ENCODE measurements at places on chromosomes 4 and X. TPM values are rescaled to one million over a fixed set of nuclear protein-coding genes. Genes with fewer than 3 reads are reported as not detected.

- no peak for DNase-seq
These were observed 7.6 kb upstream of the NUDT9 start for GRCh38 chr4:87414816-87415215.

GRCh38 chr4:27428661-27429060 is 568.0 kb downstream of the STIM2 start:
- peak; percentile 52 for DNase-seq

DNA sequence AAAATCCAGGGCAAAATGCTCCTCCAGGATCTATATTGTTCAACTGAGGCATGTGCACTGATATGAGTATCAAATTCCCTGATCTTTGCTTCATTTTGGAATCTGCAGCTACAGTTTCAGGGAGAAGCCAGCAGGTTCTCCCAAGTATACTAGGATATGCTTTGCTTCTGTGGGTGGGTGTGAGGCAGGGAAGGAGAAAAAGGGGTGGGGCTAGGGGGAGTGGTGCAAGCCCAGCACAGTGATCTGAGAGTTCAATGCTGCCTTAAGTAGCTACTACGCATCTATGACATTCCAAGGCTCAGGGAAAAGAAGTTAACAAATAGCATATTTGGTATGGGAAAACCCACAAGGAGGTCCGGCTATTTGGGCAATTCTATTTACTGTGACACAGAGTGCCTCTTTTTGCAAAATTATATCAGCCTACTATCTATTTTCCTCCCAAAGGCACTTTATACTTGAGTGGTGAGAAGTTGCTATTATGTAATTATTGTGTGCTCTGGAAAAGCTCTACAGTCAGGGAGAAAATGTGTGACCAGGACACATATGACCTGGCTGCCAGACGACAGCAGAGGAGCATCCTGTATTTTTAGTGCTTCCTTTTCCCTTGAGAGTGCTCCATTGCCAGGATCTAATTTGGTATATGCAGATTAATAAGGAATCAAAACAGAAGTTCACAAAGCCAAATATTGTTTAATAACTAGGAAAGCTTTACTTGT is 162.0 kb downstream of the RNF150 start:
- DNase-seq, result peak; percentile 48

C1QTNF7 gene
- total RNA-seq, result 2.8 TPM

DNA sequence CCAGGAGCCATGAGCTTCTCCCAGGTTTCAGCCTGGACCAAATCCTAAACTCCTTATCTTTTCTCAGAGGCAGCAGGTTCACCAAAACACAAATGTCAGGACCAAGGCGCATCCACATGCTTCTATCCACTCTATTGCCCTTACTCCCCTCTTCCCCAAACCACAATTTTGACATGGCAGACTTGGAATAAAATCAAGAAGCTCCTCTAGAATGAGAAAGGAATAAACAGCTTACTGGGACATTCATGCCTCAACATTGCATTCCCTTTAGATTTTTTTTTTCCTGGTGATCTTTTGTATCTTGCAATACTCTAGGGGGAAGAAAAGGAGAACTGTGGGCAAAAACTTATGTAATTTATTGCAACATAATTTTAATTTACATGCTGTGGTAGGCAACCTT is 119.1 kb downstream of the TSPAN5 start:
- no peak for DNase-seq

DNA sequence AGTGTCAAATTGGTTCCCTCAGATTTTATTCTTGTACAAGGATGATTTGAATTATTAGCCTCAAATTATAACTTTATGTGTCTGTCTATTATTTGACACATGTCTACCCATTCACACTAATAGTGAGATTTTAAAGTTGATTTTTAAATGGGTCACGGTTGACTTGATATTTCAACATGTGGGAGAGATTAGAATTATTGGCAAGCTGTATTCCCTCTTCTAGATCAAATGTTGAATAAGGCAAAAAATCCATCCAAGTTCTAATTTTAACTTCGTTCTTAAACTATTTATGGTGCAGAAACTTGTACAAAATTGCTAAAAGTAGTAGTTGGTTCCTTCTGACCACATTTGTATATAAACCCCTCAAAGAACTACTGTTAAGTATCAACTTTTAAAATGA is 1498.0 kb downstream of the STIM2 start:
- DNase-seq, result peak; percentile 84

ZNF41 gene
- total RNA-seq, result 13.1 TPM

GRCh38 chr4:152114562-152114961 is 353.8 kb upstream of the GATB start:
- DNase-seq, result no peak

DNA sequence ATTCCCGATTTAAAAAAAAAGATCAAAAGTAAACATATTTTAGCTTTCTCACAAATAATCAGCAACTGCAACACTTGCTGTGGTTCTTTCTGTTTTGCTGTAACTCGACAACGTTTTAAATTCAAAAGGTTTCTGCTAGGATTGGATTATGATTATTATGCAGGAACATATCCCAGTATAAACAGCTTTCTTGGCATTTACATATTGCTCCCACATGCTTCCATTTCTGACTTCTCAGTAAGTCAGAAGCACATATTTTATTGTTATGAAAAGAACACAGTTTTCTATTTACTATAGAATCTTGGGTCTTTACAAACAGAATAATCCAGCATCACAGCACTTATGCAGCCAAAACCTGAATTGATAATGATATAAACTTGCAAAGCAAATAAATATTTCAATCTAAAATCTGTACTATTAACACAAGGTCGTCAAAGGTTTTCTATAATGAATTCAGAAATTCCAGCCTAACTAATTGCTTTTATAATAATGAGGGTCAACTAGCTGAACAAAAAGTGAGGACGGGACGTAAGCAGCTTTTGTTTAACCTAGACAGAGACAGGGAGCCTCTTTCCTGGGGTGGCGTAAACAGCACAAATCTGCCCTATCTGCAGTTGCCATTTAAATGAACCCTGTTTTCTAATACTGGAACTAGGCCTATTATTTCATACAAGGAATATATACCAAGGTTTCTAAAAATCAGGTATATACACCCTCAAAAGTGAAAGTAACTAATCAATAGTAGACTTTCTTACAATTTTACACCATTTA is 9.8 kb upstream of the PCDH18 start:
- DNase-seq, result peak; percentile 73

DNA sequence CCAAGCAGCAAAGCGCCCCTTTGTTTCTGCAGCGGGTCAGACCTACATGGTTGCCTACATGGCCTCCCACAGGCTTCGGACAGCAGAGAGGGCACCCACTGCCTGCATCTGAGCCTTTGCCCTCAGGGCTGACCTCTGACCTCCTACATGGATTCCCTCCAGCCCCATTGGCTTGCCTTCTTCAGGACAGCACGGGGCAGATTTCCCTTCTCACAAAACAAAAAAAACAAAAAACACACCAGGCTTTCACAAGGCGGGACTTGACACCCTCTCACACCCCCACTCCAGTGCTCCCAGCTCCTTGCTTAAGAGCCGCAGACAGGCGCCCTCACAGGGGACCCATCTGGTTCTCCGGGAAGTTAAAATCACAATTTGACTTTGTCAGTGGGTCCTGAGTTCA is 32.9 kb downstream of the ZFYVE28 start:
- no peak for DNase-seq

DNA sequence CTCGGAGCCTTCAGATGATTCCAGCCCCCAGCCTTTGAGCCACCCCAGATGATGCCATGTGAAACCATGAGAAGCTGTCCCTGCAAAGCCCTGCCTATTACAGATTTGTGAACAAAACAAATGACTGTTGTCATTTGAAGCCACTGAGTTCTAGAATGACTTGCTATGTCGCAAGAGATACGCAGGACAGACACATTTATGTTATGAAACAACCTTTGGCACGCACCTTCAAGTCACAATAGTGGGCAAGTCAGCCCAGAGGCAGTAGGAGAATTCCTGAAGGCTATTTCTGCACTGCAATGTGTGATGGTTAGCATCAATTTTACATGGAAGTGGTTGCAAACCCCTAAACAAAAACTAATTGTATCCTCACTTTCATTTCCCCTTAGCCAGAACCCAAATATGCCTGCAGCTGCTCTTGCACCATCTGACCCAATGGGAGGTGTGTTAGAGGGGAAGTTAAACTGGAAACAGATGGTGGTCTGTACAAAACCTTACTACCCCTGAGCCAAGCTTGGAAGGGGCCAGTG is 174.4 kb upstream of the ATP6AP2 start:
- DNase-seq, result peak; percentile 86

DNA sequence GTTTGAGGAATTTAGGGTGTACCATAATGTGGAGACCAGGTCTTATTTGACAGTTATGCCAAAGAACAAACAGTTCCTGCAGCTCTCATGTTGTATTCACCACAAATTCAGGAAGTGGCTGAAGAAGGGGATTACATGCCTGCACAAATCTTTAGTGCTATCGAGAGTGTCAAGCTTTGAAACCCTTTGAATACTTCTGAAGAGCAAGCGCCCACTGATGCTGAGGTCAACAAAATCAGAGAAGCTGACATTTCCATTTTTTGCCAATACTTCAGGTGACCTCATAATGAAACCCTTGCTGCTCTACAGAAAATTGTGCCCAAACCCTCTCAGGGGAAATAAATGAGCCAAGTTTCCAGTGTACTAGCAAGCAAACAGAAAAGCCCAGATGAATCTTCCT is 28.4 kb downstream of the PAK3 start:
- DNase-seq, result no peak

DNA sequence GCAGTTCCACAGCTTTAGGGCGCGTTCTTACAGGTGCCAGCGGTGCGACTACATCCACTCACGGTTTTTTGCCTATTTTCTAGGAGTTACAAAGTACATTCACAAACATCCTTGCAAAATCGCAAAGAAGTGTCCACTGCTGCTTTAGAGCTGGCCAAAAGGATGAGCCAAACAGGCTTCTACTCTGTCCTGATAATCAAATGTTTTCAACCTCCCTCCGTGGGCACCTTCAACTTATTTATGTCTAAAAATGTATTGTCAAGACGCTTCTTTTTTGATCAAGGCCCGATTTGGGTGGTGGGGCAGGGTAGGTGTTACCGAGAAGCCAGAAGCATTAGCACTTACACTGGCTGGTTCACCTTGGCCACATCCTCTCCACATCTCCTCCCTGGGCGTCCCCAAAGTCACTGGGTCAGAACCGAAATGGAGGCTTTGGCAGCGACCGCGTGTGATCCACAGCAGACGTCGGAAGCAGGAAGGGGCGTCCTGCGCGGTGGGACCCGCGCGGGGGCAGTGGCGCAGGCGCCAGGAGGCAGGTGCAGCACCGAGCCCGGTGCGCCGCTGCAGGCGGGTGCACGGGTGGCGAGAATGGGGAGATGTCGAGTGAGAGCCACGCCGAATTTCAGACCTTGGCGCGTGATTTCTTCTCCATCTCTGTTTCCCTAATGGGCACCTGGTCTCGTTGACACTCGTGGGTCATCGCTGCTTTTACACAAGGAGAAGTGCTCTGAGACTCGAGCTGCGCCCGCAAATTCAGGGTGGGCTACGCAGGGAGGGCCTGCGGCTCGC is 16.9 kb downstream of the NKX3-2 start:
- DNase-seq, result no peak

- no peak for DNase-seq
These were observed 290.1 kb upstream of the BMP3 start for GRCh38 chr4:80740375-80740774.

SNCA gene
- 16.5 TPM for total RNA-seq

GRCh38 chrX:105167233-105167632 is 53.3 kb downstream of the TEX13A start:
- no peak for DNase-seq

GALNT7 gene
- 20.2 TPM for total RNA-seq

ZNF711 gene
- total RNA-seq, result 20.7 TPM

CCKAR gene
- not detected for total RNA-seq

CPE gene
- 137 TPM for total RNA-seq

DNA sequence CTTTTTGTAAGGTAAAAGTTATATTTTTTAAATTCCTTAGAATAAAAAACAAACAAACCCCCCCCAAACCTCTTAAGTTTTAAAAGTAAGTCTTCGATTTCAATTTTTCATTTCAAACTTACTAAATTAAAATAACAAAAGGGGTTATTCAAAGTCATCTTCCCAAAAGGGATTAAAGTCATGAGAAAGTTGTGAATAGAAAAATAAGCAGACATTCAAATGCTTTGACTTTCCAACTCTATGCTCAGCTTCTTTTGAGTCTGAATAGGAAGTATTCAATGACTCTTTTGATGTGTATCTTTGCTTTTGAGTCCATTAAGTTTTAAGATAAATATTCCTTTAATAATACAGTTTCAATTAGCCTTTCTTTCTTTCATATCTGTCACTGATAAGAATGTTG is 138.3 kb downstream of the GRIA2 start:
- DNase-seq, result no peak

DNA sequence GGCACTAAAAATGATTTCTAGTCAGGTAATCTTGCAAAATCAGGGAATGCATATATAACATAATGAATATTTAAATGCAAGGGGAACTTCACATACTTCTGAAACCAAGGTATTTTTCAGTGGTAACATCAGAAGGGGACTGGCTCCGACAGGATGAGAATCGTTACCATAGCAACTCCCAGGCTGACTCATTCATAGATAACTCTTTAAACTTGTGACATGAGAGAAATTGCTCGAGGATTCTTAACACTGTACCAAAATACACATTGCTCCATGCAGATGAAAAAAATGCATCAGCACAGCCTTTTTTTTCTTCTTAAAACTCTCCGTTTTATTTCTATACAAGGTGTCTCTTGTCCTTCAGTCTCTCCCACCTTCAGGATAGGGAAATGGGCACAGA is 114.3 kb downstream of the GABRB1 start:
- no peak for DNase-seq

- no peak for DNase-seq
These were observed 735.9 kb upstream of the TENM3 start for GRCh38 chr4:181507180-181507835.

NUDT11 gene
- total RNA-seq, result 4.7 TPM

- no peak for DNase-seq
These were observed 102.2 kb downstream of the MAMLD1 start for GRCh38 chrX:150465326-150465725.

- no peak for DNase-seq
These were observed 281.8 kb upstream of the TEX13A start for GRCh38 chrX:105502336-105502735.

DGAT2L6 gene
- not detected for total RNA-seq

DACH2 gene
- total RNA-seq, result 0.49 TPM

SPATA4 gene
- total RNA-seq, result 0.13 TPM

BCORL1 gene
- 4.3 TPM for total RNA-seq

DNA sequence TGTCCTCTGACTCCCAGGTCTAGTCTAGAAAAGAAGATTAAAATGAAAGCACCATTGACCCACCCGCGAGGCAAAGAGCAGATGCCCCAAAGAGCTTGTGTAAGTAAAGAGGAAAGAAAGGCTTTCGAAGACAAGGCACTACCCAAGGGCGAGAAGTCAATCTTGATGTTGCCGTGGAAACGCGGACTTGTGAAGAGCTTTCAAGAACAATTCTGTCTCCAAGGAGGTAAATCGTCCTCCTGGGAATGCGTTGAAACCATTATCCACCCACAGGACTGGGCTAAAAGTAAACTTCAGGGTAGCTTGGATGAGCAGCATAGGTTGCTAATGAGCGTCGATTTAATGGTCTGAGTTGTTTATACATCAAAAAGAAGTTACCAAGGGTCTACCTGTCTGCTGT is 189.3 kb downstream of the DHRSX start:
- DNase-seq, result no peak

OTOP1 gene
- not detected for total RNA-seq
